ENCODE measurements at places on chromosomes 4 and X.

DNA sequence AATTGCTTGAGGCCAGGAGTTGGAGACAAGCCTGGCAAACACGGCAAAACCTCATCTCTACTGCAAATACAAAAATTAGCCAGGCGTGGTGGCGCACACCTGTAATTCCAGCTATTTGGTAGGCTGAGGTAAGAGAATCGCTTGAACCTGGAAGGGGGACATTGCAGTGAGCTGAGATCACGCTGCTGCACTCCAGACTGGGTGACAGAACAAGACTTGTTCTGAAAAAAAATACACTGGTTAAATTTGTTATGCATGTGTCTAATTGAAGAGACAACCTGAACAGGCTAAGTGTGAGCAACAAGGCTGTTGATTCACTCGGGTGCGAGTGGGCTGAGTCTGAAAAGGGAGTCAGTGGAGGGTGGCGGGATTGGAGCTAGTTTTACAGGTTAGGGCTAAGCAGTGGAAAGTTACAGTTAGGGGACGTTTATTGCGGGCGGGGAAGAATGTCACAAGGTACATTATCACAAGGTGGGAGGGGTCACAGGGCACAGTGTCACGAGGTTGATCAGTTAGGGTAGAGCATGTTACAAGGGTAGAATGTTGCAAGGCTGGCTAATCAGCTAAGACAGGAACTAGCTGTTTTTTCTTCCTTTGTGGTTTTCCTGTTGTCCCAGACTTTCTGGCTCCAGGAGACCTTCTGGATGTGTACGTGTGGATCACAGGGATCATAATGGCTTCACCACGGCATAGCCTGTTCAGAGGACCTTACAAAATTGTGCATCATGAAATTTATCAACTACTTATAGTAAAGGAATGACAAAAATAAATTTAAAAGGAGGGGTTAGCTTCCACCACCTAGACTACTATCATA is 115.8 kb downstream of the NAA11 start:
- DNase-seq, result no peak

DNA sequence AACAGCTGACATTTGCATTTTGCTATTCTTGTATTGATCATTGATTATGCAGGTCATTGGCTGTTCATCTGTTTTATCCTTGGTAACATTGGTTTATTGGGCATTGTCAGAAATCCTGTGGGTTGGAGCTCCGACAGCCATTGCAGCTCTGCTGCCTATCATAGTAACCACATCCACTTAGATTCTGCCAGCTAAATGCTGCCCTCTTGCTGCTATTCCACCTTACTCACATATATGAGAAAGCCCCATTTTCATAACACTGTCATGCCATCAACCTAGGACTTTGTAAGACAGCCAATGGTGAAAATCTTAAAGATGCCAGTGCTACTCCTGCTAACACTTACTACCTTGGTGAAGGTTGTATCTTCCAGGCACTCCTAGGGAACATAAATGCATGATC is 187.3 kb upstream of the CXCL13 start:
- DNase-seq, result no peak

- DNase-seq, result no peak
These were observed 31.6 kb downstream of the SYNPO2 start for GRCh38 chr4:118920247-118920646.

DNA sequence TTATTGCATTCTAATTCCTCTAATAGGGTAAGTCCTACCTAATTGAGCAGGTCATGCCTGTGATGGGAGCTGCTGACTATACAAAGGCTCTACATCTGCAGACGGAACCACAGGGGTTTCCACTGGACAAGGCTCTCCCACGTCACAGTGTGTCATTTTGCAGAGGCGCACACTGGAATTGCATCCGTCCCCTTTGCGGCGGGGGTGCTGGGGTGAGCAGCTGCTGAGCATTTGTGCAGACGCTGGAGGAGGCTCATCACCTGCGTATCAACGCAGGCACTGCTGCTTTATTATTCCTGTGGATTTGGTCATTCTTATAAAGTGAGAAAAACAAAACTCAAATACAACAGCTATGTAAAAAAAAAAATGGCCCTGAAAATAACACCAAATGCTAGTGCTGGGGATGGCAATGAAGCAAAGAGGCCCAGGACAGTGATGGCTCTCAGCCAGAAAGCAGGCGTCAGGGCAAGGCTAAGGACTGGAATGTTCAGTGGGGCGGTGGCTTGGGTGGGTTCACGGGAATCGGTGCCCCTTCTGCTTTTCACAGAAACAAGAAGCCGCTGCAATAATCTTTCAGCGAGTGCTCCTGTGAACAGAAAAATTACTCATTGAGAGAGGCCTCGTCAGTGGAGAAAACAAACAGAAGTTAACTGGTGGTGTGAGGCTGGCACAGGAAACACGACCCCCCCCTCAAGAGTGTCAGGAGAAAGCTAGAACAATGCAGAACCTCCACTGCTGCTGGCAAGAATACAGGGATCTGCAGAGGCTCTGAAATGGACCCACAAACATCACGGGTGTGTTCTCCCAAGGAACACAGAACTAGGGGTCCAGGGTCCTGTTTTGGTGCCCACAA is 67.8 kb downstream of the GATB start:
- DNase-seq, result no peak

DNA sequence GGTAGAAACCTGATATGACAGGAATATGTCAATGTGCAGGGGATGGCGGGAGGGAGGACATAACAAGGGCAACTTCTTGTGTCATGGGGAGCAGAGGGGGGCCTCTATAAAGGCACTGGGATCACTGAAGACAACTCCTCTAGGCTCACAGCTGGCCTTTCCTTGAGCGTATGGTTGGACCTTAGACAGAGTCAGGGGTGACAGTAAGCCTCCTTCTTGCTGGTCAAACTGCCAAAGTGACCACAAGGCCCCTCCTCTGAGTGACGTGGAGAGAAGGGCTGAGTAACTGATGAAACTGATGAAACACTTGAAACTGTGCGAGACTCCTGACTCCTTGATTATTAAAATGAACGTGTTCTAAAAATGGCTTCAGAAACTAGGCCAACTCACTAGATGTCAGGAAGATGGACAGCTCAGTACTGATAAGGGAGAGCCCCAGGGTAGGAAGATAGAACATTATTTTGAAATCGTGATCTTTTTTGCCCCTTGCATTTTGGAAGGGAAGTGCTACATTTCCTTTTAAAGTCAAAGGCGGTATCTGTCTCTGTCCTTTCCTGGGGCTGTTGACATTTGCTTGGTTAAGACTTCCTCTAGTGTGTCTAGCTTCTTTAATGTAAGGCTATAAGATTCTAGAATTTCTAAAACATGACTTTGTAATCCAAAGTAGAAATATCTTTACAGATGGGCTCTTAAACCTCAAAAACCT is 1.6 kb downstream of the RAB33A start:
- peak; percentile 80 for DNase-seq

DNA sequence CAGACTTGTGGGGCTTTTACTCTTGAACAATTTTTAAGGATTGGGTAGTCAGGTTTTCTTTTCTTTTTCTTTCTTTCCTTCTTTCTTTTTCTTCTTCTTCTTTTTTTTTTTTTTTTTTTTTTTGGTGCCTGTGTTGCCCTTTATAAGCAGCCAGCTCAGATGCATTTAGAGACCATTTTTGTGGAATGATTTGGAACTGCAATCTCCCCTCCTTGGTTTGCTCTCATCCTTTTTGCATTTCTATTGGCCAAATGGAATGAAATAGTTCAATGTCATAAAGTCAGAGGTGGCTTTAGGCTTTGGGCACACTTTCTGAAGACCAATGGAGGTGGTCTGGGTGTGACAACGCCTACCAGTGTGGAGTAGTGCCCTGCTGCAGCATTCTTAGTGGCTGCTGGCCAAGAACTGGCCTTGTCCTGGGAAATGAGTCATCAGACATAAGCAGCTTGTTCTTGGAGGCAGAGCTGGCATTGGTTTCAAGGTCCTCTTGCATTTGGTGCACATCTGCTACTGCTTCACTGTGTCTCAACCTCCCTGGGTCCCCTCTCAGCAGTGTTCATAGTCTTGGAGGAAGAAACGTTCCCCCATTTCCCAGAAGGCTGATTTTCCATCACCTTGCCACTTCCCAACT is 84.5 kb downstream of the CT47B1 start:
- peak; percentile 15 for DNase-seq

GRCh38 chrX:29528281-29528680 is 687.1 kb upstream of the MAGEB2 start:
- DNase-seq, result no peak

DNA sequence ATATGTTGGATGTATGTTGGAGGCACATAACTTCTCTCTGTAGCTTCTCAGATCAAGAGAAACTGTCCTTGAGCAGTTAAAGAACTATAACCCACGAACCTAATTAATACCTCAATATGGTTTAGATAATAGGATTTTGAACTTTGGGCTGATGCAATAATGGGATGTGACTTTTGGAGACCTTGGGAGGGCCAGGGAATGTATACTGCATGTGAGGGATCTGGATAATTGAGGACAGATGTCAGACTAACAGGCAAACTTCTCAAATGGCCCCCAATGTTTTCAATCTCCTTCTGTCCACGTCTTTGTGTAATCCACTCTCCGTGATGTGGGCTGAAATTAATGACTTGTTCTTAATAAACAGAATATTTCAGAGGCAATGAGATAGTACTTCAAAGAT is 202.2 kb upstream of the FAT4 start:
- DNase-seq, result no peak

- no peak for DNase-seq
These were observed 50.2 kb downstream of the GPRIN3 start for GRCh38 chr4:89257376-89257775.

DNA sequence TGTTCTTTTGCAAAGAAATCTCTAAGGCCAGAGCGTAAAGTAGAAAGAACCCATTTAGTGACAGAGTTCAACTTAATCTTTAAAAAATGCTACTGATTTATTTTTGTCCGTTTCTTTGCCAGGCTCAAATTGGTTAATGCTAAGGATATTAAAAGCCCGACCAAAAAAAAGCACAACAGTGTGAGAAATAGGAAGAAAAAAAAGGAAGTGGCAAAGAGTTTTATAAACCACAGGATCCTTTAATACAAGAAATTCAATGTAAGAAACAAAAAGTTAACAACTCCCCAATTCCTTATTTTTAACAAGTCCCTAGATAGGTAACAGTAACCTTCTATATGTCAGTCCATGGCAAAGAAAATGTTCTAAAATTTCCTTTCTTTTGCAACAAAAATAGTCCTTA is 480.4 kb downstream of the ACTRT1 start:
- peak; percentile 1 for DNase-seq

- no peak for DNase-seq
These were observed 1402.4 kb downstream of the FAM133A start for GRCh38 chrX:95076449-95076848.

DNA sequence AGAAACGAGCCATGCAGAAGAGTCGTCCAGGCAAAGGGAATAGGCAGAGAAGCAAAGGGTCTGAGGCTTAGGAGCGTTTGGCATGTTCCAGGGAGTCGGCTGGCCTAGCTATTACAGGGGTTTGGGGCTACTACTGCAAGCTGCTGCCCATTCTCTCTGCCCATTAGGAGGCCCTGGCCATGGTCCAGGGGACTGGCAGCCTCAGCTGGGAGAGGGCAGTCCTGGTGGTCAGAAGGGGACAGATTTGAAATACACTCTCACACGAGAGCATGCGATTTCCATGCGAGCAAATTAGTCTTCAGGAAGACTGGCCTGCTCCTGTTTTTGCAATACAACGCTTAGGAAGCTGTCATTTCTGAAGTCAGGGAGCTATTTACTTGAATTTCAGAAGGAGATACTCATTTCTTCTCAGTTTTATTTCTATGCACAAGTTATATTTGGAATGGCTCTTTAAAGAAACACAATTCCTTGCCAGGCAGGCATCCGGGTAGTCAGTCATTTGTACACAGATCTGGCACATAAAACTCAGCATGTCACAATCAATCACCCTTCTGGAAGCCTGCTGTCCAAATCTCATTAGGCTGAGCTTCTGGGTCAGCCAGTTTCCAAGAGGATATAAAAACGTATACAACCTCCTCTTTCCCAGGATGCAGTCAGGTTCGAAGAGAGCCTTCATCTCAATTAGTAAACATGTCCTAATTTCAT is 27.0 kb downstream of the PROM1 start:
- peak; percentile 17 for DNase-seq

- DNase-seq, result no peak
These were observed 21.5 kb upstream of the CSTF2 start for GRCh38 chrX:100798484-100799214.

- no peak for DNase-seq
These were observed 78.5 kb upstream of the SPANXC start for GRCh38 chrX:141320801-141321200.

DNA sequence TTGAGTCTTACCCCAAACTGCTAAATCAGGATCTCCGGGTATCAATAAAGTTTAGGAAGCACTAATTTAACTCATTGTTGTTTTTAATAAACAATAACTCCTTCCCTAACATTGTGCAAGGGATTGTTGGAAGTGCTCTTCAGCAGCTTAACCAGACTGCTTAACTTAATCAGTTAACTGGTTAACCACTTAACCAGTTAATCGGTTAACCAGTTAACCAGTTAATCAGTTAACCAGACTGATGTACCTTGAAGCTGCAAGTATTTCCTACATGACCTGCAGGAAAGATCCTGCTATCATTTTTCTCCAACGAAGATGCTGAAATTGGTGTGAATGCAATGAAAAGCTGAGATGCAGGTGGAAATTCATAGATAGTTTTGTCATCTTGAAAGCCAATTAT is 40.1 kb upstream of the AP1S2 start:
- no peak for DNase-seq

GRCh38 chrX:95953564-95953963 is 731.1 kb upstream of the DIAPH2 start:
- no peak for DNase-seq
